ENCODE measurements at places on chromosomes 1 and 21. TPM values are rescaled to one million over a fixed set of nuclear protein-coding genes. Genes with fewer than 3 reads are reported as not detected.

DNA sequence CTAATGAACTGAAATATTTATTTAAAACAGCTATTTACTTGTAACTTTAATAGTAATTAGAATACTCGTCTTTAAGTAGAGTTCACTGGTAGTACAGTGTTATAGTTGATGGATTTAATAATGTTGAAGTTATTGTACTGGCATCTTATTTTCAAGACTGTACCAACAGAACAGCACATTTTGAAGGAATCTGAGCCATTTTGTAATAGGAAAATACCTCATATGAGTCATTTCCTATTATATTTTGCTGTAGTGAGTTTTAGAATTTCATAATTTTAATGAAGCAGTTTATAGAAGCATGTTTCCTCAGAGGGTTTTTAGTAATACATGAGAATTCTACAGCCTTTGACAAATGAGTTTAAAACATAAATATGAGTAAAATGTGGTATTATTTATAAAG is 258.3 kb downstream of the OLFM3 start:
- no peak for DNase-seq

DNA sequence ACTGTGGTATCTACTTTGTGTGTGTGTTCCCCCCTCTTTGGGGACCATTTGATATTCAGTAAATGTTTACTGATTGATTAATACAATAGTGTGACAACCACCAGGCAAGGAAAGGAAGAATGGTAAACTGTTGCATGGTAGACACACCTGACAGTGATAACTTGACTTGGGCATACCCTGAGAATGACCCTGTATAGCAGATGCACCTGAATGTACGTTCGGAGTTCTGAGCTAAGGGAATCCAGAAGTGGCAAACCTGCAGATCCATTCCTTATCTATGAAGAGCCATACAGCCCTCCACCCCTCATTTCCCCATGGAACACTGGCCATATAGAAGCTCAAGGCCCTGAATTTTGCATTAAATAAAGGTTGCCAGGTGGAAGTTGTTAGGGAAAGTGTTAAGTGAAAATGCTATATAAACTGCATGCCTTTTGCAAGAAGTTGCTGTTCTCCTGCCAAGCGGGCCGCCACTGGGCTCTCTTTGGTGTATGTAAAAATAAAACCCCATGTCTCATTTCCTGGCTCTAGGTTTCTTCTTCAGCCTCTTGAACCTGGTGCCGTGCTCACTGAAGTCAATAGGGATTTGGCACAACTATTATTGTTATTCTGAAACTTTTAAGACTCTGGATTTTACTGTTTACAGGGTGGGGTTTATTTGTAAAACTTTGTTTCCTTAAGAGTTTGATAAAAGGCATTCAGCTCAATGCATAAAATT is 32.6 kb upstream of the DENND1B start:
- no peak for DNase-seq

DNA sequence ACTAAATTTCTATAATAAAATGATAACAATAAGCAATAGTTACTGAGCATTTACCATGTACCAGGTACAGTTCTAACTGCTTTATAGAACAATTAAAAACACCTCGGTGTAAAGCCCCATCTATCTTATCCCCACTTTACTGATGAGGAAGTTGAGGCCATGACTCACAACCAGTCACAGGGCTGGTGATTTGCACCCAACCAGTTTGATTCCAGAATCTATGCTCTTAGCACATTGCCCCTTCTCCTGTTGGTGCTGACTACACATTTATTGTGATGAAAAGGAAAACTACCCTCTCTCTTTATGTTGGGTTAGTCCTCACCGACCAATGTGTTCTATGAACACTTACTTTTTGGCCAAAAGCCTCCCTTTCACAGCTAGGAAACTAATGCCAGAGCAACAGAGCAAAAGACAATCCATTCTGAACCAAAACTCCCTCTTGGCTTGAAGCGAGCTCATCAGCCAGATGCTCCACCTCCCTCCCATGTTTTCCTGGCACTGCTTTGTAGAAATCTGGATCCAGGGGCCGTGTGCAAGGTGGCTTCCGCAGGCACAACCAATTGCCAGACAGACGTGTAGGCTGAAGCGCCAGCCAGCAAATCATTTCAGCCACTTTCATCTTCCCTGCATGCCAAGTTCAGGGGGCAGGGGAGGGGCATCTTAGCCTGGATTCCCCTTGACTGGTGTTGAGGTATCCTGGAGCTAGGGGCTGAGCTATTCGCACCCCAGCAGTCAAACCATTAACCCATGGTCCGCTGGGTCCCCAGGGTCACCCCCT is 32.0 kb upstream of the SLC30A1 start:
- DNase-seq, result peak; percentile 58

DNA sequence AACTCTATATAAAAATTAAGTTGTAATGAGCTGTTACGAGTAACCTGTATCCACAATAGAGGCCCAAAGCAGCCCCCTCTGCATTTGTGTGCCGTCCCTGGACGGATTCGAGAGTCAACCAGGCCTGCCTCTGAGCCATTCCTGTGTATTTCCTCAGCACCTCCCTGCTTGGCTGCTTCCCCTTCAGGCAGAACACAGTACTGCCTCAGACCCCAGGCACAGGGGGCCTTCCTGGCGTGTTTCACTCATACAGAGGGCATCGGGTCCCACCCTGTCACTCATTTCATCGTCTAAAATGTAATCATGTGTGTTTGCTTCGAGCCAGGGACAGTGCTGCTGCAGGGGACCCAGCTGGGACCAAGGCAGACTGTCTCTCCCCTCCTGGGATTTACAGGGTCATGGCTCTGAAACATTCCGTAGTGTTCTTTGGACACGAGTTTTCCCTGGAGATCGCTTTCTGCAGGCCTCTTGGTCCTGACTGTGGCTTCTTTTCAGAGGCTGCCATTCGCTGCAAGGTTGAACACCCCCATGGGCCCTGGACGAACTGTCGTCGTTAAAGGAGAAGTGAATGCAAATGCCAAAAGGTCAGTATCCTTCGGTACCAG is 19.4 kb downstream of the LGALS8 start:
- DNase-seq, result no peak

DNA sequence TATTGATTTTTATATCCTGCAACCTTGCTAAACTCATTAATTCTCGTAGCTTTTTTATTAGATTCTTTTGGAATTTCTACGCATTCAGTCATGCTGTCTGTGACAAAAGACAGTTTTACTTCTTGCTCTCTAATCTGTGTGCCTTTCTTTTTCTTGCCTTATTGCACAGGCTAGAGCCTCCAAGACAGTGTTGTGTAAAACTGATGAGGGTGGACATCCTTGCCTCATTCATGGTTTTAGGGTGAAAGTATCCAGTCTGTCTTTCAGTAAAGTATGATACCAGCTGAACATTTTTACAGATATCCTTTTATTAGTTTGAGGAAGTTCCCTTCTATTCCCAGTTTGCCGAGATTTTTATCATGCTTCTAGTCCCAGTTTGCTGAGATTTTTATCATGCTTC is 133.8 kb downstream of the HS2ST1 start:
- no peak for DNase-seq

- no peak for DNase-seq
Measured at GRCh38 chr1:209434066-209434465, 149.4 kb upstream of the CAMK1G start.

DNA sequence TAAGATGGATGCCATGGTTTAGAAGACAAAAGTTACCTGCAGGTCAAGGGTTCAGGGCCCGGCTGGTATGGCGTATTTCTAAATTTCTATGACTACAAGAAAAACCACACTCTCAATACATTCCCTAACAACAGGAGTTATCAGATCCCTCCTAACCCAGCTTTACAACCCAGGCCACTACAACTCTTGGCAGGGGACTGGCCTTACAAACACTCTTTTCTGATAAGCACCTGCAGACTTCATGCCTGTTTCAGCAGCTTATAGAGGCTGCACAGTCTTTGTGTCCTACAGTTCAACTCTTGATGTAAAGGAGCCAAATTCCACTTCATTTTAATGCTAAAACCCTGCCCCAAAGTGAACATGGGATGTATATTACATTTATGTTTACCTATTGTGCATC is 461.4 kb downstream of the SIPA1L2 start:
- DNase-seq, result no peak

DNA sequence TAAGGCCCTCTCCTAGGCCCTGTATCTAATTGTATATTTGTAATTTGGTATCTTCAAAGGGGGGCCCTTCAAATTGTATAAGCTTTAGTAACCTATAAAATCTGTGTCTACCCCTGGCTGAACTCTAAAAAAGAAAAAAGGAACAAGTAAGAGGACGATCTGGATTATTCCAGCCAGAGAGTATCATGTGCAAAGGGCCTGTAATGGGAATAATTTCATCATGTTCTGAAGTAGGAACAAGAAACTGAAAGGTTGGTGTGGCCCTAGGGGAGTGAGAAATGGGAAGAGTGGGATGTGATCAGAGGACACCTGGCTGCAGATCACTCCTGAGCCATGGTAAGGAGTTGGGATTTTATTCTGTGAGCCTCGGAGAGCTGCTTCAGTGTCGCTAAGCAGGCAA is 14.7 kb downstream of the PTAFR start:
- no peak for DNase-seq

DNA sequence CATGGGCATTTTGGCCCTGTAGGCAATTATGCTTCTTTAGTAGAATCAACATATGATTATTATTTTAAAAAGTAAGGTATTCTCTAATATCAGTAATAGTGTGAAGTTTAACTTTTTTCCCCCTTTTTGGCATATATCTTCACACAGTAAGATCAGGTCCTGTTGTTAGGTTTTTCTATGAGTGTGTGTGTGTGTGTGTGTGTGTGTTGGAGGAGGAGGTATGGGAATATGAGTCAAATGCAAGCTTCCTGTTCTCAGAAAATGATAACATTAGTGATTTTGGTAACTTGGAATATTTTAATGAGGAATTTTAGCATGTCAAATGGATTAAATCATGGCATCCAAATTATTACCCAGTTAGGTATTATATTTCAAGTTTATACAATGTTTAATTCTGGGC is 65.8 kb upstream of the BCL10 start:
- DNase-seq, result no peak

GRCh38 chr1:101479945-101480344 is 243.1 kb downstream of the S1PR1 start:
- DNase-seq, result no peak

DNA sequence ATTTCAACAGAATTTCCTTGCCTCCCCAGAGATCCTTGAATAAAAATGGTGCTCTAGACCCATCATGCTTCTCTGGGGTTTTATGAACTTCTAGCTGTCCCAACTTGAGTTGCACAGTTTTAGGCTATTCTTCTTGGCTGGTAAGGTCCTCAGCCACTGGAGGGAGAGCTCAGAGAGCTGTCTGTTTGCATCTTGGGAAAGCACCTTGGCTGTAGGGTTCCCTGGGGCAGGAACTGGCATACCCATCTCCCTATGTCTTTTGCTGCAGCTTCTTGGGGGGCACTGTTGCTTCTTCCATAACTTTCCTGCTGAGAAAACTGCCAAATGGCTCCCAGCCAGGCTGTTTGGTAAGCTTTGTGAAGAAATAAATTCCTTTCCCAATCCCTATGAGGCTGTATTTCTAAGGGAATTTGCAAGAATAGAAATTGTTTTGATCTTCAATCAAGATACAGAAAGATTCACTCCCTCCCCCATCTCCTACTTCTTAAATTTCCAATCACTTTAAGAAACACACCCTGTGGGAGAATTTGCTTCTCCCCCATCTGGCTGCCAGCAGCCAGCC is 8.2 kb upstream of the FMOD start:
- DNase-seq, result no peak

- no peak for DNase-seq
Measured at GRCh38 chr21:38880577-38880966, 74.8 kb downstream of the ETS2 start.

GRCh38 chr1:112504001-112504660 is 4.6 kb upstream of the WNT2B start:
- DNase-seq, result no peak

DNA sequence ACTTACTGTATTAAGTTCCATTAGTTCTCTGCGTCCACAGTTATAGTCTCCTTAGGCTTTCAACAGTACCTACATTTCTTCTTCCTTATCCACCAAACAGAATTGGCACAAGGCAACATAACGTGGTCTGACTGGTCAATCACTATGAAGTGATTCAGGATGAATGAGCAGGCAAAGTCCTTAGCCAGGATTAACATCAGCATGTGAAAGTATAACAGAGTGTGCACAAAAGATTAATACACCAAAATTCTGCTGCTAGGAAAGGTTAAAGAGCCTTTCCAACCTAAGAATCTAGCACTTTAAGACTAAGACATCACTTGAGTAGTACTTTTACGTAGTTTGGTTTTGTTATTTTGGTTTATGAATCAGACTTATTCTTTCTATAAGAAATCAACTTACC is 15.8 kb downstream of the DEPDC1 start:
- DNase-seq, result no peak

GRCh38 chr1:84985365-84985764 is 11.5 kb downstream of the MCOLN2 start:
- DNase-seq, result no peak

DNA sequence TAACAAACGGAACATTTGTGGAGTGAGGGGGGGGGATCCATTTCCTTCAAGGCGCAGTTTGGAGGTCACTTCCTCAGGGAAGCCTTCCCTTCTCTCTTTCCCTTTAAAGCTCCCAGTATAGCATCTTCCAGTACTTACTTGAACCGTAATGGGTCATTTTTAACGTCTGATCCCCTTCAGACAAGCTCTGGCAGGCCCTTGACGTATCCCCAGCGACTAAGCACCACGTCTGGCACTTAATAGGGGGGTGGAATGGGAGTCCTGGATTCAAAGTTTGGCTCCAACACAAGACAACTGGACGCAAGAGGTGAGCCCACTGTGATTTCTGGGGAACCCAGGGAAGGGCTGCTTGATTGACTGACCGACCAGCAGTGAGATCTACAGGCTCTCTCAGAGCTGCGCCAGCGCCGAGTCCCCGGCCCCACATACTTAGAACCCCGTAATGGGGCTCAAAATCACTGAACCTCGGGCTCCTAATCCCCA is 441 bp downstream of the YARS1 start:
- DNase-seq, result peak; percentile 18

- no peak for DNase-seq
Measured at GRCh38 chr1:170134521-170134920, 11.2 kb upstream of the NTMT2 start.

- DNase-seq, result no peak
Measured at GRCh38 chr21:35136106-35136505, 87.0 kb upstream of the RUNX1 start.

- DNase-seq, result no peak
Measured at GRCh38 chr1:204469304-204469703, 25.3 kb downstream of the PIK3C2B start.

DNA sequence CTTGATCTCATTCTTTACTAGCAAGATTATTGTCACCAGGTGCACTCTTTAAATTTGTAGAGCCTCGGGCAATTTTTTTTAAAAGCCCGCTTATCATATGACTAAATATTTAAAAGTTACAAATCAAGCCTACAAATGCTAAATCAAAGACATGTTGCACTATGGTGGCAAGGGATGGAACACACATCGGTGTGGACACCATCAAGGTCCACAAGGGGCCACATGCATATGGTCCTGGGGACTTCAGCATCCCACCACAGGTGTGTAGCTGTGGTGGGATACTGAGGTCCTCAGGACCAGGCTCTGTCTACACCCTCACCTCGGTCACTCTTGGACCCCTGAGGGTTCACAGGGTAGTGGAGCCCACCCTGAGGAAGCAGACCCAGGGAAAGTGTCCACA is 45.8 kb downstream of the FAM78B start:
- DNase-seq, result no peak

The SAMD13 gene
- total RNA-seq, result 0.29 TPM

The DIO1 gene
- total RNA-seq, result not detected

The LCE6A gene
- not detected for total RNA-seq

The TSTD1 gene
- total RNA-seq, result not detected

Measured in H4 (cell line).